ENCODE measurements at places on chromosomes 6 and 20.

DNA sequence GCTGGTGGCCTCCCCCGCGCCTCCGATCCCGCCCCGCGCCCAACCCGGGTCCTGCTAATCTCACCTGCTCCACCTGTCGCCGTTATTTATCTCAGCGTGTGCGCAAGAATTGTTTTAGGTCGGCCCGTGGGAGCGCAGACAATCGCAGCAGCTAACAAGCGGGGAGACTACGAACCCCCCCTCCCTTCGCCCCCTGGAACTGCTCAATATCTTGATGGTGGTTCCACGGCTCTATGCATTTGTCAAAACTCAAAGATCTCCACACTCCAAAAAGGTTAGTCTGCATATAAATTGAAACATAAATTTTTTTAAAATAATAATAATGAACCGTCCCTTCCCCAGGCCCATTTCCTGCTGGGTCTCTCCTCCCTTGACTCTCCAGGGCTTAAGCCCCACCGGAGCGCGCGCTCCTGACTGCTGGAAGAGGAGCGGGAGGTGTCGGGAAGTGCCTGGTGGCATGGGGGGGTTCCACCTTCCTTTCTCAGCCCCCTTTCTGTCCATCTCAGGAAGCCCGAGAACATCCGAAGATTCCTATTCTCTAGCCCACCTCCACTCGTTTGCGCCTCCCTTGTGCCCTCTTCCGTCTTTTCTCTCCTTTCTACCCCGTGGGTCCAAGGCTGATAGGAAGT is 1.6 kb upstream of the MDGA1 start:
- DNase-seq = no peak

- no peak for DNase-seq
These were observed 81.1 kb downstream of the STMND1 start for GRCh38 chr6:17182961-17183360.

DNA sequence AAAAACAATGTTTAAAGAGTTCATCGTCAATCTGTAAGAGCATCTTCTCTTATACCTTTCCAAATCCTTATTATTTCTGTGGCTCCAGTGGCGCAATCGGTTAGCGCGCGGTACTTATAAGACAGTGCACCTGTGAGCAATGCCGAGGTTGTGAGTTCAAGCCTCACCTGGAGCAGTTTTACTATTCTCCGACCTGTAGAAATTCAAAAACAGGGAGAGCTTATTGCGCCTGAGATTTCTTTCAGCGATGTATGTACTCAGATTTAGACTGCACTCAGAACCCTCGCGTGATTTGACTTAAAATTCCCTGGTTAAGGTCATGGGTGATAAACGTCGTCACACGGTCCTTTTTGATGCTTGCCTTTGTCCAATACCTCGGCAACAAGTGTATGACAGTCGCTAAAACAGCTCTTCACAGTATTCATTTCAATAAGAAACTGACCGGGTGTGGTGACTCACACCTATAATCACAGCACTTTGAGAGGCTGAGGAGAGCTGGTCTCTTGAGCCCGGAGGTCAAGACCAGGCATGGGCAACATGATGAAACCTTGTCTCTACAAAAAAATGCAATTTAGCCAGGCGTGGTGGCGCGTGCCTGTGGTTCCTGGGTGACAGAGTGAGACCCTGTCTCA is 11.9 kb downstream of the GPX5 start:
- DNase-seq = peak; percentile 21

DNA sequence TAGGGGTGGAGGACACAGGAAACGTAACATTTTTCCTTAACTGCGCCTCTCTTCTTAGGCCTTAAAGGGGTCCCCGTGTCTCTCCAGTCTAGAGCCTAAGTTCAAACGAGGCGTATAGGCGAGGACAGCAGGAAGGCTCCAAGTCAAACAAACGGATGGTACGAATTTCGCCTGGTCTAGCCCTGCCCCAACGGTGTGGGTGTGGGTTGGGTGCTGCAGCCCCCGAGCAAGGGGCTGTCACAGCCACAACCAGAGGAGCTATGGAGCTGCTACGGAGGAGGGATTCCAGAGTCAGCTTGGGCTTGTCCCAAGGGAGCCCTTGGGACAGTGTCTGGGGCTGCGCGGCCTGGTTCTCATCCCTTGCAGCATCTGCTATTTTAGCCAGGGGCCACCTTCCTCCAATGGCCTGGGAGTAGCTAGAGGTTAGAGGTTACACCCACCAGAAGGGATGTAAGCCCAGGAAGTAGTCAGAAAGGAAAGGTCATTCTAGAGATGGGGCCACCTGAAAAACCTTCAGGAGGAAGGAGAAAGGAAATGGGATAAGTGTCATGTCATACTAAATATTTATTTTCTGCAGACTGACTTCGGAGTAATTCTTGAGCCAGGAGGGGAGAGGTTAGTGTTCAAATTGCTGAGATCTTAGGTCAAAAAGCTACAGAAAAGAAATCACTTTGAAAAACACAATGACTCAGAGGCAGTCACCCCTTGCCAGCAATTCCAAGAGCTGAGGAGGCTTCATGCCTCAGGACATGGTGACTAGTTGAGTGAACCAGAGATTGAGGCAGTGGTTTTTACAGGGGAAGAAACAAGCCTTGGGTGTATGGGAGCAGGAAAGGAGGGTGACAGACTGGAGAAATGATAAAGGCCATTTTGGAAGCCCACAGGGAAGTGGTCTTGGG is 21.7 kb downstream of the VPS52 start:
- no peak for DNase-seq

DNA sequence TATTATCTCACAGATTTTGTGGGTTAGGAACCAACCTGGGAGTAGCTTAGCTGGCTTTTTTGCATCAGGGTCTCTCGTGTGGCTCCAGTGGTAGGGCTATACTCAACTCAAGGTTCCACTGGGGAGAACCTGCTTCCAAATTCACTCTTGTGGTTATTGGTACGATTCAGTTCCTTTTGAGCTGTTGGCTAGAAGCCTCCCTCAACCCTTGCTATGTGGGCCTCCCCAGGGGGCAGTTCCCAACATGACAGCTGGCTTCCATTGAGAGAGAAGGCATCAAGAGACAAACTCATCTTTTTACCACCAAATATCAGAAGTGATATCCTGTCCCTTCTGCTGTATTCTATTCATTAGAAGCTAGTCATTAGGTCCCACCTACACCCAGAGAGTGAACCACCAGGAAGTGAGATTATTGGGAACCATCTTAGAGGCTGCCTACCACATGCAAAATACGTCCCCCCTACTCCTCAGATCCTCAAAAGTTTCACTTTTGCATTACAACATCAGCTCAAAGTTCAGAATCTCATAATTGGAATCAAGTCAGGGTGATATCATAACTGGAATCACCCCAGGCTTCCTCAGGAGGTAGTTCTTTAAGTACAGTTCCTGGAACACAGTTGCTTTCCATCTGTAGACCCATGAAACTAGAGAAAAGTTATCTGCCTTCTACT is 30.9 kb downstream of the MKKS start:
- DNase-seq = no peak

GRCh38 chr6:31657406-31658157 is 1.9 kb downstream of the APOM start:
- DNase-seq = no peak

Data from GM06990 (cell line).